ENCODE measurements at places on chromosomes 6 and 20.
A peak's percentile ranks its signal among the peaks of the same experiment; 100 is the strongest.

GRCh38 chr6:50249493-50249892 lies 199.8 kb upstream of the DEFB112 start:
- DNase-seq: no peak

- DNase-seq: no peak
Observed at GRCh38 chr20:48827855-48828733, at the start of gene PREX1. TSS of gene PREX1 (minus strand) at chr20:48827999. CDS start at chr20:48827860, 139 bp downstream.

GRCh38 chr6:155402656-155403304 lies 52.9 kb downstream of the NOX3 start:
- no peak for DNase-seq

- no peak for DNase-seq
Observed at GRCh38 chr6:89768324-89768723, 51.3 kb downstream of the MDN1 start.

GRCh38 chr20:11172881-11173280 lies 499.1 kb upstream of the JAG1 start:
- no peak for DNase-seq

DNA sequence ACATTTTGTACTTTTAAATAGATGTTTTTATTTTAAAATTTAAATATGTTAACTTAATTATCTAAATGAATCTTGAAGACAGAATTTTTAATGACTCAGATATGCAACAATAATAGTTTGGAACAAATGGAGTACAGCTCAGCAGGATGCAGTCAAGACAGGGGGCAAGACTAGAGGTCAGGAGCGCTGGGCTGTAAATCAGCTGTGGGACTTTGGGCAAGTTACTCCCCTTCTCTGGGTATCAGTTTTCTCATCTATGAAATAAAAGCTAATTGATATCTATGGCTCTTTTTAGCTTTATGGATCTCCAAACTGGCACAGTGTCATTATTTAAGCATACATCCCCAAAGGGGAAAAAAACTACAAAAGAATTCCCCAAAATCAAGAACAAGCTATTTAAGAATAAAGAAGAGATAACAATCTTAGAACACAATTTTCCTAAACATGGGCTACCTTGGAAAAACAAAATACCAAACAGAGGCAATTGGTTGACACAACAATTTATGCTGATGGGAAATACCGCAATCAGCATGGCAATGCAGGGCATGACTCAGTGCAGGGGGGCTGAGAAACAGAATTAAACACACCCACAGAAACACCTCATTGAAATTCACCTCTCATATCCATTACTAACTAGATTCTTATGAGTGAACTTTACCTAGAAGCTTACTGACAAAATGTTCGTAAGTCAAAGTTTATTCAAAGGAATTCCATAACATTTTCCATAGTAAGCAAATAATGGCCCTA lies 188.2 kb downstream of the SIM1 start:
- DNase-seq: no peak

DNA sequence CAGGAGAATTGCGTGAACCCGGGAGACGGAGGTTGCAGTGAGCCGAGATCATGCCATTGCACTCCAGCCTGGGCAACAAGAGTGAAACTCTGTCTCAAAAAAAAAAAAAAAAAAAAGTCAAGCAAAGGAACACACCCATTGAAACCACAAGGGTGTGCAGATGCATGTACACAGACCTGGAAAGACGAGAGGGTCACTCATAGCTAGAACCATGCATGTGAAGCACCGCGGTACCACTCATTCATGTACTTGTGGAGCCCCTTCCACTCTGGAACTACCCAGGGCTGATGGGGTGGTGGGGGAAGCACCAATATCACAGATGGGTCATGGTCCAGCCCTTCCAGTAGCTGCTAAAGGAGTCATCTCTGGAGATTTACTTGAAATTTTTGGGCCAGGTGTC lies 7.4 kb upstream of the TJAP1 start:
- DNase-seq: no peak

- DNase-seq: no peak
Observed at GRCh38 chr20:15702161-15702560, 871.1 kb downstream of the KIF16B start.

DNA sequence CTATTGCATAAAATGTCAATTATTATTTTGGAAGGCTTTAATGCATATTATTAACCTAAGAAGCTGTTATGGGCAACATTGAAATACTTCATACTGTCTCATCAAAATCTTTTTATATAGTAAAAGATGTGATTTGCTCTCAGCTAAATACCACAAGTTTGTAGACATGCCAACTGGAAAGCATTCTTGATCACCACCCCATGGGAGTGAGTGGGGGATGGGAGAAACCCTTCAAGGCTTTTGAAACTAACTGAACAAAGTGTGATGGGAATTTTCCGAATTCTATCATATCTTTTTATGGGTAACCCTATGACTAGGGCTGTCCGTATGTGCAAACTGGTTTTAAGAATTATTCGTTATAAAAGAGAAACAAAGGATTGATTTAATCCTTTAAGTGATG lies 377.3 kb upstream of the JAG1 start:
- no peak for DNase-seq

DNA sequence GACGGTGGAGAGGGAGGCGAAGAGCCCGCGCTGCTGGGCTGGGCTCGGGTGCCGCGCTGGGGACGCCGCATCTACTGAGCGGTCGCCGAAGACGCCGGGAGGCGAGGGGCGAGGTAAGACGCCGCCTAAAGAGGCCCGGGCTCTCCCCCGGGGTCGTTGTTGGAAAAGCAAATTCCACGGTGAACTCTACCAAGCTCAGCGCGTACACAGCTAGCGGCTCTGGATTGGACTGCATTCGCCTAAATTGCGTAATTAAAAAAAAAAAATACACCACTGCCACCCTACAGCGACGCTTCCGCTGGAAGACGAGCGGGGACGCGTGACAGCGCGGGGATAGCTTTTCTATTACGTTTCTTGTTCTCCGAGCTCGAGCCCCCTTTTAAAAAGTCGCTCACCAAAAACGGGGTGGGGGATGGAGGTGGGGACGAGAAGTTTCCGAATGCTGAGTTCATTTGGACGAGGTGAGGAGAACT lies 92.0 kb upstream of the PRDM1 start:
- DNase-seq: no peak

DNA sequence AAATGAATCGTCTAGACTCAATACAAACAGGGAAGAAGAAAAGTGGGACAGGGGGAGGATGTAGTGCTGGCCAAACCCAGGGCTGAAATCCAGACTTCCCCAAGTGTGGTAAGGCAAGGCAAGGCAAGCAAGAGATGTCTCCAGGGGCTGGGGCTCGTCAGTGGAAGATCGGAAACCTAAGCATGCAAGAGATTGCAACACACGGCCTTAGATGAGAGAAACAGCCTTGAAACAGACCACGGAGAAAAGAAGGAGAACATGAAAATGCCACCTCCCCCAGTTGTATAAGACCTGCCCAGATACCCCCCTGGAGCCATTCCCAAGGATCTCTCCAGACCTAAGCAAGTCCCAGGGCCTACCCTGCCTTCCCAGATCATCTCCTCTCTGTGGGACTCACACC lies 20.0 kb downstream of the VEGFA start:
- DNase-seq: no peak

DNA sequence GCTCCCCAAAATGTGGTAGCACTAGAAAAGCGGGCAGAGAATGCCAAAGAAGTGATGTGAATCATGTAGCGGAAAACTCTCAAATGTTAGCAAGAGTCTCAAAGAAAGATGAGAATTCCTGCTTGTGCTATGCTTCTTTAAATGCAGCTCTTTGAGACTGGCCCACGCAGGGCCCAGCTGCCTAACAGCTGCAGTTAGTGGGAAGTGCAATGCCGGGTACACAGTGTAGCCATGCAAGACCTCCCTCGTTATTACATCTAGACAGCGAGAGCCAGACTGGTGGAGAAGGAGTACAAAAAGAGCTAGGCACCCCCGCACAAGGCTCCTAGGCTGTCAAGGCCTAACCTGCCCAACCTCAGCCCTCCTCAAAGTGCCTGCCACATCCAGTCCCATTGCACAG lies 201.7 kb upstream of the PRDM1 start:
- DNase-seq: no peak

DNA sequence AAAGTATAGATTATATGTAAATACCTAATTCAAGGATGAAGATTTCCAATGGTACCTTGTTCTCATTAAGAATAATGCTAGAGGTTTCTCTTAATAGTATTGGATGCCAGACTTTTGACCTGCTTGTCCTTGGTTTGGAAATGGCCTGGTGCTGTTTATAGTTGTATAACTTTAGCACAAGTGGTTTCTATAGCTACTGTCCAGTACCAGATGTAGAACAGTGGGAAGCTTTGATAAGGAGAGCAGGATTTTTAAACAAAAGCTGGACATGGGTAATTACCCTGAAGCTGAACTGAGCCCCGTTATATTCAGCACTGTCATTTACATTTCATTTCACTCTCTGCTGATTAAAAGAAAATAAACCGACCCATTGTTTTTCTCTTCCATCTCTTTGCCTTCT lies 43.7 kb downstream of the TRMT11 start:
- no peak for DNase-seq

- no peak for DNase-seq
Observed at GRCh38 chr6:118370722-118371121, 177.4 kb upstream of the PLN start.

DNA sequence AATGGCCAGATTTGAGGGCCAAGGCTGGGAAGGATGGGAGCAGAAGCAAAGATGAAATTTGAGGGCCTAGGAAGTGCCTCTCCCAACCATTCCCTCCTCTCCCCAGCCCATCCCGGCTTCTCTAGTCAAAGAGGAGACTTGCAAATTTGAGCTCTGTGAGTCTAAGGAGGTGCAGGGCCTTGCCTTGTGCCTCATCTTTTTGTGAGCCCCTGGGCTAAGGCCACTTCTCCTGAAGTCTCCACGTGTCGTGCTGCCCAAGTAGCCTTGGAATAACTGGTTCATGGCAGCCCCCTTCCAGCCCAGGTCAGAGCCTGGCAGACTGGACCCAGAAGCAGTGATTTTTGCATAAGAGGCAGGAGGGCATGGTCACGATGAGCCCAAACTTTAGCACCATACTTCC lies 6.7 kb downstream of the PTGIS start:
- DNase-seq: no peak

DNA sequence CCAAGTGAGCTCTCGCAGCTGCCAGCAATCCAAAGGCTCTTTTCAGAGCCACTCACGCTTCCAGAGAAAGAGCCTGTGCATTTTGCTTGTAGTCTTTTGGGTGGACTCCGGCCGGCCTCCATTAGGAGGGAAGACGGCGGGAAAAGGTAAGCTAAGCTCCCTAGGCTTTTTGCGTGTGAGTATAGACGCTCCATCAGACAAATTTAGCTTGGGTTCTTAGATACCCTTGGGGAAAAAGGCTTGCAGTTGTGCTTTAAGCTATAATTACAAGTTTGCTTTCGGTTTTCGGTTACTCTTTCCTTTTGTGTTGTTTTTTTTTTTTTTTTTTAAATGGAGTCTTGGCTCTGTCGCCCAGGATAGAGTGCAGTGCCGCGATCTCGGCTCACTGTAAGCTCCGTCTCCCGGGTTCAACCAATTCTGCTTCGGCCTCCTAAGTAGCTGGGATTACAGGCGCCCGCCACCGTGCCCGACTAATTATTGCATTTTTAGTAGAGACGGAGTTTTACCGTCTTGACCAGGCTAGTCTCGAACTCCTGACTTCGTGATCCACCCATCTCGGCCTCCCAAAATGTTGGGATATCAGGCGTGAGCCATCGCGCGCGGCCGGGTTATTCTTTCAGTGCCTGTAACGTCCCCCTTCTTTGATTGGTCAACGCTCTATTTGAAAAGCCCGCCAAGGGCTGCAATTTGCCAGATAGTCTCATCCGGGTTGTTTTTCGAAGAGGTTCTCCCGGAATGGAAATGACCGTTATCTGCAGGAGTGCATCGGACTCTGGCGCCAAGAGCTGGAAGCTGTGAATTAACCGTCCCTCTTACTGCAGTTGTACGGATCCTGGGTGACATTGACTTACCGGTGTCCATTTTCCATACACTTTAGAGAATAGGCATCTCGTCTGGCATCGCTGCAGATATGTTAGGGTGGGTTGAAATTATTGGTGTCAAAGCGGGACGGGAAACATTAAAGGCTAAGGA lies 18.1 kb downstream of the OR2B2 start:
- DNase-seq: peak; percentile 97
